ENCODE measurements at places on chromosomes 1 and 21.

DNA sequence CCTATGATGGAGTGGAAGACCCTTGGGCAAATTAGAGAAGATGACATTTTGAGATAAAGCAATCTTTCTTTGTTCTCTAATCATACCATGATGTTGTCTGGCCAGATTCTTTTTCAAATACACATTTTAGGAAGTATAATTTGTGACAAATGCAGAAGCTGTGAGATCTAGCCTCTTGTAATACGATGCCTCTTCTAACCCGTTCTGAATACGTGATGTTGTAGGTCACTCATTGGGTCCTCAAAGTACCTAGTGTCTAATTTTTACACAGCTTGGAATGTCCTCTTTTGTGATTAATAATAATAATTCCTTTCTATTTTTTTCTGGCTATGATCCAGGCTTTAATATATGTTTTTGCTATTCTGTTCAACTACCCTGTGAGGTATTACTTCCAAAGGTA is 502.7 kb downstream of the NUF2 start:
- no peak for DNase-seq

DNA sequence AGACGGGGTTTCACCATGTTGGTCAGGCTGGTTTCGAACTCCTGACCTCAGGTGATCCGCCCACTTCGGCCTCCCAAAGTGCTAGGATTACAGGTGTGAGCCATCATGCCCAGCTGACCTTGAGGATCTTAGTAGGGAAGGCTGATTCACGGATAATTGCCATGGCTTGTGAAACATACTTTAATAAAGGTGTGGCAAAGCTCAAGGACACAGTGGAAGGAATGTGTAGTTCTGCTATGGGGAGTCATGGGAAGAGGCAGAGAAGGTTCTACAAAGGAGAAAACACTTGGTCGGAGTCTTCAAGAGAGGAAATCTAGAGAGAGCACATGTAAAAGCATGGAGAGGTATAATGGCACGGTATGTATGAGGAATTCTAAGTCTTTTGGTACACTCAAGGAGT is 12.7 kb upstream of the PTCH2 start:
- DNase-seq: no peak

- no peak for DNase-seq
Measured at GRCh38 chr1:221336126-221336525, 405.8 kb downstream of the DUSP10 start.

GRCh38 chr1:71766748-71767147 is 515.6 kb downstream of the NEGR1 start:
- DNase-seq: no peak

- no peak for DNase-seq
Measured at GRCh38 chr21:20641241-20641640, 357.0 kb upstream of the NCAM2 start.

GRCh38 chr1:213070406-213070805 is 19.4 kb downstream of the RPS6KC1 start:
- peak; percentile 20 for DNase-seq
